ENCODE measurements at places on chromosomes 6 and 20.

- DNase-seq: no peak
Measured at GRCh38 chr6:163182696-163183095, 231.8 kb upstream of the QKI start.

DNA sequence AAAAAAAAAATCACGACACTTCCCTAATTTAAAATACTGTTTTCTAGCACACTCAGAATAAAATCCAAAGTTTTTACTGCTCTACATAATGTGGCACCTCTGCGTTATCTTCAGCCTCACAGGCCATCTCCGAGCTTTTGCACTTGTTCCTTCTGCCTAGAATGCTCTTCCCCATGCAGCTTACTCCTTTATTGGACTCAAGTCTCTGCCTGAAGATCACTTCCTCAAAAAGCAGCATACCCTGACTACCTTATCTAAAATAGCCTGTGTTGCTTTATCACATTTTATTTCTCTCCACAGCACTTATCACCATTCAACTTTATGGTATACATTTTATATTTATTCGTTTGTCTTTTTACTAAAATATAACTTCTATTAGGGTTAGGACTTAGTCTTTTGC is 2.3 kb downstream of the ZNF322 start:
- no peak for DNase-seq

GRCh38 chr20:16713066-16713465 is 16.8 kb upstream of the SNRPB2 start:
- no peak for DNase-seq

GRCh38 chr20:43843965-43844660 is 70.5 kb upstream of the TOX2 start:
- DNase-seq: no peak

DNA sequence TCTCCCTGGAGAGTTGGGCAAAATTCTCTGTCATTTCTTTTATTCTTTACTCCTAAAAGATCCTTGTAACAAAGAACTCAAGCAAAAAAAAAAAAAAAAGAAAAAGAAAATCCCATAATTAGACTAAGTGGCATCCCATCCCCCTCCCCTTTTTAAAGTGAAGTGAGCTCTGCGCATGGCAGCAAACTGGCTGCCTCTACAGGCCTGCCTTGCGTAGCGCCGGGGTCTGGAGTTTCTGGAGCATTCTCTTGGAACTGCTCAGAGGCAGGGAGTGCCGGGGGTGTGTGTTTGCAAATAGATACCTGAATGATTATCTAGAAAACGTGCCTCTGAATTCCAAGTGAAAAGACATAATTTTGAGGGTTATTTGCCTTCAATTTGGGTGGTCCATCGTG is 48.1 kb downstream of the FOXC1 start:
- DNase-seq: no peak

- no peak for DNase-seq
Measured at GRCh38 chr6:140203661-140204147, 829.3 kb upstream of the CITED2 start.

GRCh38 chr6:112933947-112934346 is 586.8 kb downstream of the RFPL4B start:
- DNase-seq: no peak

DNA sequence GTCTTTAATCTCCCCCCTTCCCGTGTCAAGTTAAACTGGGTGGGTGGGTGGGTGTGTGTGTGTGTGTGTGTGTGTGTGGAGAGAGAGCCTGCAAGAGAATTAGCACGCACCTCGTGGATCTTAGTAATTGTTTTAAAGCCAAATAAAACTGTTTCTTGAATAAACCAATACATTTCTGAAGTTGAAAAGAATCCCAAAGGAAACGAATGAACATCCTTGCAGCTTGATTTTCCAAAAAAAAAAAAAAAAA is 381 bp upstream of the BICRAL start:
- DNase-seq: no peak

DNA sequence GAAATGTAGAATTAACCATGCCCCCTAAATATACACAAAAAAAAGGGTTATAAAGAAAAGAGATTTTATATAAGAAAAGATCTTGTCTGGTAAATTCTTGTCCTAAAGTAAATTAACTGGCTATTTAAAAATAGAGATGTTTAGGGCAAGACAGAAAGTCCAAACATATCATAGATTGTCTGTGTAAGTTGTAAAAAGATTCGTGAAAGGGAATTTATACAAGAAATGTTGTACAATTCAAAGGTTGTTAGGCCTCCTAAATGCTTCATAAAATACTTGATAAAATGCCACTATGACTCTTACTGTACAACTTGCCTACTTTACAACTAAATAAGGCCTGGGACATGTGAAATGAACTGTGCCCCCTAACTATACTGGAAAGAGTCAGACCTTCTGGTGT is 21.9 kb upstream of the AGPAT4 start:
- DNase-seq: no peak

DNA sequence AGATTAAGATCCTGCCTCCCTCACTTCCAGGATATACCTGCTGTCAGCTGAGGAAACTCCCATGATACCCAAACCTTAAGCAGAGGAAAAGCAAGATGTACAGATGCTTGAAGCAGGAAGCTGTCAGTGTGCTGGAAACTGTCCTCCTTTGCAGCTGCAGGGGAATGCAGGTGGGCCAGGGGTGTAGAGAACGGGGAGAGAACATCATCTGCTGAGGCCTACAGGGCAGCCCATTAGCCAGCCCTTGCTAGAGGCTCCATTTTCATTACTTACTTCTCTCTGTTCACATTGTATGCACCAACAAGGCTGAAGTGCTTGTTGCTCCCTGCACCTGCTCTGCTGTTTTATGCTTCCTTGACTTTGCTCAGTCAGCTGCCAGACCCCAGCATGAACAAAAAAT is 119.1 kb downstream of the PRND start:
- no peak for DNase-seq

GRCh38 chr6:129248946-129249345 is 366.0 kb downstream of the LAMA2 start:
- DNase-seq: no peak

- no peak for DNase-seq
Measured at GRCh38 chr6:137651591-137652335, 157.6 kb upstream of the OLIG3 start.

GRCh38 chr6:4319981-4320683 is 184.8 kb upstream of the ECI2 start:
- no peak for DNase-seq

DNA sequence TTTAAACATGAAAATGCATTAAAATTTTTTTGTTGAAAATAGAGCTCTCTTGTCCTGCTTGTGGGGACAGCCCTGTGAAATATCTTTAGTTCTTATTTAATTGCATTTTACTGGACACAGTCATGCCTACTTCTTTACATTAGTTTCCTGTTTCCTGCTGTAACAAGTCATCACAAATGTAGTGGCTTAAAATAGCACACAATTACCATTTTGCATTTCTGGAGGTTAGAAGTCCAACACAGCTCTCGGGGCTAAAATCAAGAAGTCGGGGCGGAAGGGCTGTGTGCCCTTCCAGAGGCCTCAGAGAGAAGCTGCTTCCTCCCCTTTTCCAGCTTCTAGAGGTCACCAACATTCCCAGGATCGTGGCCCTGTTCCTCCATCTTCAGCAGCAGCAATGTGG is 29.4 kb downstream of the PNLDC1 start:
- no peak for DNase-seq

- no peak for DNase-seq
Measured at GRCh38 chr6:102039441-102039840, 645.9 kb downstream of the GRIK2 start.

- no peak for DNase-seq
Measured at GRCh38 chr20:21157006-21157405, 31.1 kb downstream of the KIZ start.

- DNase-seq: no peak
Measured at GRCh38 chr6:119603501-119603900, 253.9 kb upstream of the MAN1A1 start.

DNA sequence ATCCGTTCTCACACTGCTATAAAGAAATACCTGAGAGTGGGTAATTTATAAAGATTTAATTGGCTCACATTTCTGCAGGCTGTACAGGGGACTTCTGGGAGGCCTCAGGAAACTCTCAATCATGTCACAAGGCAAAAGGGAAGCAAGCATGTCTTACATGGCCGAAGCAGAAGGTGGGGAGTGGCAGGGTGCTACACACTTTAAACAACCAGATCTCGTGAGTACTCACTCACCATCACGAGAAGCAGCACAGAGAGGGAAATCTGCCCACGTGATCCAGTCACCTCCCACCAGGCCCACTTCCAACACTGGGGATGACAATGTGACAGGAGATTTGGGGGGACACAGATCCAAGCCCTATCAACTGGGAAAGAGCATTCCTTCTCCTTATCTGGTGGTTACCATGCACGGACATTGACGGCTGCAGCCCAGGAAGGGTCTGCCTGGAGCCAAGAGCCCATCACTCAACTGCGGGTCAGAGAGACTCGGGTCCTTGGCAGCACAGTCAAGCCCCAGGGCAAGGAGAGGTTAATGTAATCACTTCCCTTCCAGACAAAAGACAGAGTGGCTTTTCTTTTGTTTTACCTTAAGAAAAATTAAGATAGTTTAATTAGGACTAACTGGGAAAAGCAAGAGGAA is 112.3 kb upstream of the CST7 start:
- DNase-seq: no peak

- DNase-seq: no peak
Measured at GRCh38 chr20:9401371-9401770, 113.0 kb upstream of the LAMP5 start.

GRCh38 chr6:118787724-118788423 is 106.1 kb upstream of the ASF1A start:
- DNase-seq: peak; percentile 30

DNA sequence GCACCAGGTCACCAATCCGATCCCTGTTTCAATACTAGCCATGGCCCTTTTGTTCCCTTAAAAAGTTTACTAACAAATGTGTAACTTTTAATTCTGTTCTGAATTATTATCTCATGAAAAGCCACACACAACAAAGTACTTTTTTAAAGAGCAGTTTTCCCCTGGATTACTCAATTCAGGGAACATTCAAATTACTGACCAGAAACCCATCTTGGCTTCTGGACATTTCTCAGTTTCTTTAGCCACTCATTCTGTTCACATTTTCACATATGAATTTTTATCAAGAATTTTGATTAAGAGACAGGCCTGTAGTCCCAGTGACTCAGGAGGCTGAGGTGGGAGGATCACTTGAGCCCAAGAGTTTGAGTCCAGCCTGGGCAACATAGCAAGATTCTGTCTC is 47.4 kb downstream of the INSM1 start:
- DNase-seq: no peak

DNA sequence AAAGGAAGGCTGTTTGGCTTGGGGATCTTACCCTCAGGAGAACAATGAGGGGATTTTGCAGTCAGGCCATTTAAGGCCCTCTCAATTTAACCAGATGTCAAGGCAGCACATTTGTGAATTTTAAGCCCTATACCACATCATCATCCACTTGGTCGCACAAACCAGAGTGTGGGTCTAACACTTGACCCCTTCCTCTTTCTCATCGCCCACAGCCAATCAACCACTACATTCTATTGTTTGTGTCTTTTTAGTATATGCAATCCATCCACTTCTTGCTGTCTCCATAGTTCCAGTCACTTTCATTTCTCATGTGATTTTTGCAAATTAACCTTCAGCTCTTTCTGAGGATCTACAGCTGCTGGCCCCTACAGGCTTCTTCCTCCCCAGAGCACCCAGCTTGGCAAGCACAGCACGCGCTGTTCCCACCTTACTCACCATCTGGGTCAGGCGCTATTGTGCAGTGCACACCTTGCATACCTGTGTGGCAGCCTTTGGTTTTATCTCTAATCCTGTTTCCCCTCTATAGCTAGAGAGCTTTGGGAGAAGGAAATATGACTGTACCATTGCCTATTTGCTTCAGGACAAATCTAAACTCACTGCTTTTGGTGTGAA is 32.3 kb upstream of the CD83 start:
- DNase-seq: no peak

DNA sequence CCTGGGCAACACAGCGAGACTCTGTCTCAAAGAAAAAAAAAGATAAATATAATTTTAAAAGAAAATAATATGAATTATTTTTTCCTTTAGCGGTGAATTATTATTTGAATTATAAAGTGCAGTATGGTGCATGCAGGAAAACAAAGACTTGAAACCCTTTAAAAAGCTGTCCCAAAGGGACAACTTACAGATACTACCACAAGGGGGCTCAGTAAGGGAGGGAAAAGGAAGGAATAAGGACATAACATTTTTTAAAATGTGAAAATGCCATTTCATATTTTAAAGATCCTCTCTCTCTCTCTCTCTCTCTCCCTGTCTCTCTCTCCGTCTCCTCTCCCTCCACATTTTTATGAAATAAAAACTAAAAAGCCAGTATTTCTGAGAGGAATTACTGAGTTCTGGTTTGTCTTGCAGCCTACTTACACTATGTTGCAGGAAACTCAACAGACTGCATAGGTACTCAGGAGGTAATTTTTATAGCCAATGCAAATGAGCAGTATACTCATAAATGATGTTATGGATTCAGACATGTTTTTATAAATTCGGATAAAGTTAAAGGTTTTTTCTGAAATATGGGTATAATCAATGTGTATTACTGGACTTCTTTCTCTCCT is 455.0 kb upstream of the GJE1 start:
- DNase-seq: no peak

DNA sequence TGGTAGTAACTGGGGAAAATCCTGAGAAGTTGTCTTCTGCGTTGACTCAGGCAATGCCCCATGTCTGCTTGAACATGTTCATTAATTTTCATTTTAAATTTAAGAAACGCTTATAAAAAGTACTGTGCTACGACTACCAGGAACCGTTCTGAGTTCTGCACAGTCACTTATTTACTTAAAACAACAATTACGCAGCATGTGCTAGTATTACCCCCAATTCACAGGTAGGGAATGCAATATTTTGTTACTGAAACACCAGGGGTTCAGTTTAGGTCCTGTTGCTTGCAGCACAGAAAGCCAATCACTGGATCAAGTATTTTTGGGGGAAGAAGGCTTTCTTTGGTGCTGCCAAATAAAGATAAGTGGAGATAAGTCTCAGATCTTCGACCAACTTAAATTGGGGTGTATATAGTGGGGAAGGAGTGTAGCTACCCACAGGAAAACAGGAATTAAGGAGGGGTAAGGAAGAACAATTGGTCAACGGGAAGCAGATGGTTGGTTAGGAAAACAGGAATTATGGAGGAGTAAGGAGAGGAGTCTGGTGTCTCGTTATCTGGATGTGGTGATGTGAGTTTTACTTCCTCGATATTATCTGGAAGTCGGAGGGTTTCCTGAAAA is 5.2 kb upstream of the LRP11 start:
- DNase-seq: no peak

GRCh38 chr6:148650941-148651505 is 95.8 kb upstream of the UST start:
- DNase-seq: no peak

All from CD4-positive, alpha-beta T cell treated with Interleukin-15 for 1 hour (primary cell).